ENCODE measurements at places on chromosomes 2 and 18. TPM values are rescaled to one million over a fixed set of nuclear protein-coding genes. Genes with fewer than 3 reads are reported as not detected.

- no peak for DNase-seq
These were observed 26.5 kb downstream of the LRRC30 start for GRCh38 chr18:7257426-7257740.

GRCh38 chr18:23244401-23244800 lies 109.1 kb downstream of the CABLES1 start:
- no peak for DNase-seq

GRCh38 chr2:236689393-236689700 lies 119.7 kb downstream of the ACKR3 start:
- no peak for DNase-seq

DNA sequence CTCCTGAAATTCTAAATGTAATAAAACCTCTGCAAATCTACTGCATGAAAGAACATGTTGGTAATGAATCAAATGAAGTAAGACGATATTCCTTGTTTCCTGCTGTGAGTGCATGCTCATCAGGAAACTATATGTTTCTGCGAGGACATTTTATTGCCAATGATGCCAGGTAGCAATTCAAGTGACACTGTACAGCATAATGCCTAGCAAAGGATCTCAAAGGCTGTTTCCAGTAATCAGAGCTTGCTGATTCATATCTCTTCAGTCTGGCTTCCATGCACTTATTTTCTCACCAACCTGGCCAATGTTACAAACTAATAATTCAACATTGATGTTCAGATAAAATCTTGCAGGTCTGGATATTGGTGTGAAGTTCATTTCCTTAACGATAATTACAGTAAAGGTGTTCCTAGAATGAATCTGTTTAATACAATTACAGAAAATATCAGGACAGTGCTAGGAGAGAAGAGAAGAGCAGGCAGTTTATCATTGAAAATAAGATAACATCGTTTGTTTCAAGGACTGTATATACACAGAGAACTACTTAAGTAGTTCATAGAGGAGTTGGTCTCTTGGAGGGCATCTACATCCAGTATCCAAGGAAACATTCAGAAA lies 568.5 kb upstream of the SOX11 start:
- DNase-seq: no peak

DNA sequence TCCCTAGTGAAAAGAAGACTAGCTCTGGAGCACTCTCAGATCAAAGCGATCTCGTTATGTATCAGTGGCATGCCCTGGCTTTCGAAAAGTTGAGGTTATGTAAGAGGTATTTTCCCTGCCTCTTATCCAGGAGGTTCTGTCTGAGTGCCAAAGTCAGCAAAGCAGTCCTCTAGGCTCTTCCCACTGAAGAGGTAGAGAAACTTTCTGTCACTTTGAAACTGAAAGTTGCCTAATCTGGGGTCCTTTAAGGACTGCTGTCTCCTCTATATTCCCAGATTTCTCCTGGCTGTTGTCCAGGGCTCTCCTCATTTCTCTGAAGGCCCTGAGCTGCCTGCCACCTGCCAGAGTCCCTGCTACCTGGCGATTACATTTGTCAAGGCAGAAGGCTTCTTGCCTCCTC lies 96.3 kb downstream of the B3GNT2 start:
- DNase-seq: no peak

DNA sequence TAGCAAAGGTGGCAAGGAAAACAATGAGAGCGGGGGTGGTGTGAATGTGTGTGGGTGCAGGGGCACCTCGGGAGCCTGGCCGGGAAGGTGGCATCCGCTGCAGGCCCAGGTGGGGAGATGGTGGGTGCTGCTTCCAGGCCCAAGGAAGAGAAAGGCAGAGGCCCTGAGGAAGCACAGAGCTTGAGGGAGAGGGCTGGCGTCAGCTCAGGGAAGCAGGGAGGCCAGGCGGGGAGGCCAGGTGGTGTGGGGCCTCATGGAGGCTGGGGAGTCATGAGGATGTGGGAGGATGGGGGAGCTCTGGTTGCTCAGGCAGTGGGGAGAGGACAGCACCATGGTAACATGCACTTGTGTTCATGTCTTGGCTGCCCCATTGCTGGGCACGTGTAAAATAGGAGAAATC lies 43.3 kb downstream of the AGAP1 start:
- no peak for DNase-seq

- peak; percentile 21 for DNase-seq
These were observed 858 bp downstream of the POLR1B start for GRCh38 chr2:112542984-112543661.

DNA sequence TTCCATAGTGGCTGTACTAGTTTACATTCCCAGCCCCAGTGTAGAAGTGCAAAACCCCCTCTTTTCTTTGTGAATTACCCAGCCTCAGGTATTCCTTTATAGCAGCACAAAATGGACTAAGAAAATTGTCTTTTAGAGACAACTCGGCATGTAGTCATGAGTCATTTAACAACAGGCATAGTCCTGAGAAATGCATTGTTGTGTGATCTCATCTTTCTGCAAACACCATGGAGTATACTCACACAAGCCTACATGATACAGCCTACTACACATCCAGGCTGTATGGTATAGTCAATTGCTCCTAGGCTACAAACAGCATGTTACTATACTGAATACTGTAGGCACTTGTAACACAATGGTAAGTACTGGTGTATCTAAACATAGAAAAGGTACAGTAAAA lies 44.4 kb upstream of the MBP start:
- no peak for DNase-seq

- no peak for DNase-seq
These were observed 14.0 kb downstream of the TNS1 start for GRCh38 chr2:217988840-217989204.

- DNase-seq: no peak
These were observed 946.3 kb upstream of the LRATD1 start for GRCh38 chr2:13686262-13686661.

PDE1A gene
- not detected for total RNA-seq

TMEM37 gene
- total RNA-seq: not detected

Measured in activated T-cell treated with anti-CD3 and anti-CD28 coated beads, Interleukin-2, amount 50 U/mL, for 72 hours (primary cell).